ENCODE measurements at places on chromosomes 7 and 10. TPM values are rescaled to one million over a fixed set of nuclear protein-coding genes. Genes with fewer than 3 reads are reported as not detected.

DNA sequence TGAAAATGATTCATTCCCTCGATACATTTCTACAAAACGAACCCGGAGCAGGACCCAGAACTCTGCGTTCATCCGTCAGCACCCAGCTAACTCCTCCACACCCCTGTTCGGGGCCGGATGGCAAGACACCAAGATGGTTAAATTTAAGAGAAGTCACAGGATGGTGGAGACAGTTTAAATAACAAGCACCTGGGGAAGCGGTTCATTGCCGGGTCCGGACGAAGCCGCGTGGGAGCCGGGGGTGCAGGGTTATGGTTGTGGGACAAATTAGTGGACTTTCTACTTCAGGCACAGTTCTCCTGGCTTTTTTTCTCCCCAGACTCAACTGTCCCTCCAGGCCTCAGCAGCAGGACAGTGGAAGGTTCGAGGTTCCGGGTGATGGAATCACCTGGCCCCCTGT, 45.4 kb downstream of the ASB13 start:
- no peak for DNase-seq

DNA sequence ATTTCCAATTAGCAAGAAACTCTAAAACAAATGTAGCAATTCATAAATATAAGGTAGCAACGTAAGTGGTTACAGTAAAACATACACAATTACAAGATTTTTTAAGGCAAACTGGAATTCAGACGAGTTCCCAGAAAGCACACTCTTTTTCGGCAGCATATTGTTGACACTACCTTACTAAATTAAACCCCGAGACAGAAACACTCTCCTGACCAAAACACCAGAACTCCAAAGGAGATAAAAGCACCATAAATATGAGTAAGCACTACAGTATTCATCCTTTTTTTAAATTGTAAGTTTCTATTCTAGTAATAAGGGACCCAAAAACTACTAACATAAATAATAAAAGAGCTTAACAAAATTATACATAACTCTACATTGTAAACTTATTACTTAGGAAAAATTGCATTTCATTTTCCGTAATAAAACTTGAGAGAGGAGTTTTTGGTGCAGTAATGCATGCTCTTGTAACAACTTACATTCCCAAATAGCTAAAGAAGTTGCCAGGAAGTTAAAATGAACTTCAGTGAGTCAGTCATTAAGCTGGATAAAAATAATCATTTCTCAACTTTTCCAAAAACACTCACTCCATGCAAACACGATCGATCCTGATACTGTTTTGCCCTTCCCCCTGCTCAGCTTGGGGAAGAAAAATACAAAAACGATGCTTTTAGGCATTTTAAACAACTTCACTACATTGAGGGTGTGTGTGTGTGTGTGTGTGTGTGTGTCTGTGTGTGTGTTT, 2.0 kb downstream of the PIP4K2A start:
- no peak for DNase-seq

DNA sequence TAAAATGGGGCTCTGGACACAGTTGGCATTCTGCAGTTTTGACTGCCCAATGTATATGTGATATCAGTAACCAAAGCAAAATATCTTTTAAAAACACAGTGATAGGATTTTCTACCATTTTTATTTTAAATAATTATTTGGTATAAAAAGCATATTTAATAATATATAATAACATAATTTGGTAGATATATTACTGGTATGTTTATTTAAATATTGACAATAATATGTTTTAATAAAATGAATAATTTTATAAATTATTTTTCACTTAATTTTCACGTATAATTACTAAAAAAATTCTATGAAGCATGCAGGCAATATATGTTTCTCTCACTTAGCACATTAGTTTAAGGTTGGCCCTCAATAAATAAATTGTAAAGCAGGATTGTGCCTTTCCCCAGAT, 269.1 kb downstream of the PRKG1 start:
- DNase-seq = no peak

GRCh38 chr10:60096761-60097513, 190.6 kb upstream of the CCDC6 start:
- no peak for DNase-seq

DNA sequence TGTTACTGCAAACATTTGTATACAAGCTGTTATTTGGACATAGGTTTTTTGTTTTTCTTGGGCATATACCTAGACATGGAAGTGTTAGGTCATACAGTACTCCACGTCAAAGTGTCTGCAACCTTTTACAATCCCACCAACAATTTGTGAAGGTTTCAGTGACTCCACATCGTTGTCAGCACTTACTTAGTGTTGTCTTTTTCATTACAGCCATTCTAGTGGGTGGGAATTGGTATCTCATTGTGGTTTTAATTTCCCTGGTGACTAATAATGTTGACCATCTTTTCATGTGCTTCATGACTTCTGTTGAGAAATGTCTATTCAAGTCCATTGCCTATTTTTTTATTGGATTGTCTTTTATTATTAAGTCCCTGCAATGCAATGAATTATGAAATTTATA, 95.0 kb downstream of the UBE3C start:
- DNase-seq = no peak

- DNase-seq = no peak
Observed at GRCh38 chr10:60185421-60185820, 204.3 kb downstream of the ANK3 start.

- DNase-seq = no peak
Observed at GRCh38 chr10:38156416-38157269, 62.5 kb downstream of the ZNF37A start.

GRCh38 chr7:4299431-4299830, 382.7 kb upstream of the FOXK1 start:
- no peak for DNase-seq

DNA sequence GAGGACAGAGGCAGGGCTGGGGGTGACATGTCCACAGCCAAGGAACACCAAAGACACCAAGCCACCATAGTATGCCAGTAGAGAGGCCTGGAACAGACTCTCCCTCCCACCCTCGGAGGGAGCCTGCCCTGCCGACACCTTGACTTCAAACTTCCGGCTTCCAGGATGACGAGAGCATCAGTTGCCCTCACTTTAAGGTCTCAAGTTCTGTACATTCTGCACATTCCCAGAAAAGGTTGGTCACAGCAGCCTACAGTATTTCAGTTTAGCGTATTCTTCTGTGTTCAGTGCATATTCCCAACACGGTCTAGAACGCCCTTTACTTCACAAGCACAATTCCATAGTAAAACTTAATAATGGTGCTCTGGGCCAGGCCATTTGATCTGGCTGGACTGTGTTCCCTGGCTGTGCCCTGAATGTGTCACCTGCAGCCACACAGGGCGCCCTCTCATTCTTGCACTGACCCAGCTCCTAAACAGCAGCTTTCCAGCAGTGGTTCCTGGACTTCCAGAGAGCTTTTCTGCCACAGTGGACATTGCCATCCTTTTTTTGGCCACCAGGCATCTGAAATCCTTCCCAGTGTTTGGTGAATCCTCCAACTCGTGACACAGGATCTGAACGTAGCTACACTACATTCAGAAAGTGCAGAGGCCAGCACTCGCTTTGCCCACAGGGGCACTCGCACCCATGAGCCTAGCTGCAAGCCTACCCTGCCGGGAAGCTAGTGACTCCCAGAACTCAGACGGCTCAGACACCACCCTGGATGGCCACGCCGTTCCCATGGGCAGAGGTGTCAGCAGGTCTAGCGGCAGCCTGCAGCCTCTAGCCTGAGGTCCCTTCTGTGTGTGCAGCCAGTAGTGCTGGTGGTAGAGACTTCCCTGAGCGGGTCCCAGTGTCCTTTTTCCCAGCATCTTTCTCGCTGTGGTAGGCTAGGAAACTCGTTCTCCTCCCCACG, 36.4 kb upstream of the INSIG1 start:
- DNase-seq = no peak

DNA sequence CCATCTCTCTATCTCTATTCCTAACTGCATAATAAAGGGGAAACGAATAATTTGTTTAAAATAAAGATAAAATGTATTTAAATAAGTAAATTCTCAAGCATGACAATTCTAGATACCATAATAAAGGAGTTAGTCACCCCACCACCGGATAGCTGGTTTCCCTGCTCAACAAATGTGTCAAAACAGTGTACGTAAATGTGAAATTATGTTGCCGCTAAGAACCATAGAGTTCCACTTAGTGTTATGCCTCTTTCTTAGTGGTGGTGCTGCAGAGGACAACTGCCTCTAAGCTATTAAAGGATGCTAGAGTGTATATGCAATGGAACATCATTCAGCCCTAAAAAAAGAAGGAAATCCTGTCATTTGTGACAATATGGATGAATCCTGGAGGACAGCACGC, 42.4 kb downstream of the SMKR1 start:
- no peak for DNase-seq

GRCh38 chr10:50395851-50396250, 144.5 kb upstream of the ASAH2 start:
- no peak for DNase-seq

- no peak for DNase-seq
Observed at GRCh38 chr10:103513380-103514060, 20.0 kb downstream of the NEURL1 start.

DNA sequence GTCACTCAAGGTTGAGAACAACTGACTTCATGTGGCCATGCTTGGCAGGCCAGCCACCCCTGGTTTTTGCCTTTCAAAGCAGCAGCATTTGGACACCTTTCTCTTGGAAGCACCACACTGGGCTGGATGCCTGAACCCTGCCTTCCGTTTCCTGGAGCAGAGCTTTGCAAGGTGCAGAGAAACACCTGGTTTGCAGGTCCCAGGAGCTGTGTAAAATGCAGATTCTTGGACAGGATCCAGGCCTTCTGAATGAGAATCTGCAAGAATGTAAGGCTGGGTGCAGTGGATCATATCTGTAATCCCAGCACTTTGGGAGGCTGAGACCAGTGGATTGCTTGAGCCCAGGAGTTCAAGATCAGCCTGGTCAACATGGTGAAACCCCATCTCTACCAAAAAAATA, 18.0 kb upstream of the DUSP5 start:
- no peak for DNase-seq

GRCh38 chr7:134782121-134782623, 2.7 kb downstream of the CALD1 start:
- no peak for DNase-seq

DNA sequence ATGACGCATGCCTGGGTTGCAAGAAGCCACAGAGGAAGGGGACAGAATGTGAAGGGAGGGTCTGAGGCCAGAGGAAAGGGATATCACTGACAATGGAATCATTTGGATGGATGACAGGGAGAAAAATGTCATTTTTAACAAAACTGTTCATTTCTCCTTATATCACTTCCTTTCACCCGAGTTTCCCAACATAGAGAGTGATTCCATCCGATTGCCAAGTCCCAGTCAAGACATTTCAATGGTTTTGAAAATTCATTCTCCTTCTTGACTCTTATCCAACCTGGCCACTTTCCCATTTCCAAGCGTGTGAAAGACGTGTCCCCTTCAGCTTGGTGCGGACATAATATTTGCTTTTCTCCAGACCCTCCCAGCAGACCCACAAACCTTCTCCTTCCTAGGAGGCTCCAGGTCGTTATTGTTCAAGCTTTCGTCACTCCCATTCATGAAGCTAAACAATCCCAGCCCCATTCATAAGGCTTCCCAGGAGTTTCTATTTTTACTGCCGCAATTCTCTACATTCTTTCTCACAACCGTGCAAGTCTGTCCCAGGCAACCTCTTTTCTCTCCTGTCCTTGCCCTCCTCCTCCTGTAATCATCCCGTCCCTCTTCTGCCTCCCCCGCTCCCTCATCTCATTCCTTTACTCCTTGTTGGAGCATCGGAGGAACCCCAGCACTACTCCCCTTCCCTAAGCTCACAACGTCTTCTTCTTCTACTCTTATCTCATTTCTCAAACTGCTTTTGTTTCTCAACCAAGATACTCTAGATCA, 301.3 kb upstream of the KLF6 start:
- DNase-seq = no peak

DNA sequence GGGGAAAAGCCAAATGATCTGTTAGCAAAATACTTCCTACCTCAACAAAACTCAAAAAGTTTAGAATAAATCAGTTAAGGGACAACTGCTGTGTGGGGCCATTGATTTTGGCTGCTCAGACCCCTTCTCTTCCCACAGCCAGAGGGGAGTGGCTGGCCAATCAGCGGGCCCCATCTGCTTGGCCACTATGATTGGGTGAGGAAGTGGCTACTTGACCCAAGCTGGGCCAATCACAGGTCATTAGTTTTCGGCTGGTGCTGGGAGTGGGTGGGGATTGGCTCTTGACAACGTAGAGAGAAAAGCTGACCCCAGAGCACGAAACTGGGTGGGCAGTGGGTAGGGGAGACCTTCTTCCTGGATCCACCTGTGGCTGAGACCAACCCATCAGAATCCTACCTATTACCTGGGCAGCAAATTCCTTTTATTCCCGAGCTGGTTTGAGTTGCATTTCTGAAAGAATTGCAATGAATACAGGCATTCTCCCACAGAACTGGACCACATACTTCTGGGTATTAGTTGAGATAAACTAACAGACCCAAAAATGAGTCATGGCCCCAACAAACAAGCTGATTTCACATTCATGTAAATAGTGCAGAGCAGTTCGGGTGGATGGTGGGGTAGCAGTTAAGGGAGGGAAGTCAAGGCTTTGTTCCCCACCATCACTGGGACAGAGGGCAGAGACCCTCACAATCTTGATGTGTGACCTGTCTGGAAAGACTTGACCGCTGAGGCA, 35.6 kb upstream of the HMX3 start:
- DNase-seq = no peak

- DNase-seq = no peak
Observed at GRCh38 chr10:107476408-107476807, 311.9 kb upstream of the SORCS1 start.

GRCh38 chr10:44470784-44471183, 85.9 kb upstream of the CXCL12 start:
- no peak for DNase-seq

DNA sequence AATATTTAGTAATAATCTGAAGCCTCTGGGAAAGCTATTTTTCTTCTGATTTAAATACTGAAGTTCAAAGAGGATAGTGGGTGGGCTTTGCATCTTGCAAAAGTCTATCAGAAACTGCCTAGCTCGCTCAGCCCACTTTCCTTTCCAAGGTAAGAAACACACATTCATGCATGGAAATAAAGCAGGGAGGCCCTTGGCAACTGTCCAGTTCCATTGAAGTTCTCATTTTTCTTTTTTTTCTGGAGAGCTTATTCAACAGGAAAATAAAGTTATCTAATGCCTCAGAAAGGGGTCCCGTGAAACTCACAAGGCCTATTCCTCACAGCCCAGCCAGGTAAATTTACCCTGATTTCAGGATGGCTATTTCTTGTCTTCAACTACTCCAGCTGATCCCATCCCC, 654.9 kb downstream of the KCNMA1 start:
- DNase-seq = no peak

GRCh38 chr7:147944321-147944720, 646.2 kb upstream of the C7orf33 start:
- no peak for DNase-seq

- DNase-seq = no peak
Observed at GRCh38 chr10:52668024-52668423, 104.6 kb downstream of the MBL2 start.

GRCh38 chr7:21355406-21355874, 72.4 kb upstream of the SP4 start:
- DNase-seq = no peak

ATG9B gene
- 2.3 TPM for polyA plus RNA-seq

GFRA1 gene
- 30.2 TPM for polyA plus RNA-seq

TUBAL3 gene
- 0.17 TPM for polyA plus RNA-seq

CUBN gene
- 202 TPM for polyA plus RNA-seq

UPK3BL2 gene
- 13.7 TPM for polyA plus RNA-seq

GIMAP7 gene
- 10.3 TPM for polyA plus RNA-seq

CCM2 gene
- polyA plus RNA-seq = 32.9 TPM

MIOS gene
- polyA plus RNA-seq = 41.1 TPM

TUBB8 gene
- 1.4 TPM for polyA plus RNA-seq

TFR2 gene
- 0.95 TPM for polyA plus RNA-seq

ZDHHC6 gene
- polyA plus RNA-seq = 75.2 TPM

NUTM2D gene
- polyA plus RNA-seq = 6.8 TPM

PNLIPRP1 gene
- polyA plus RNA-seq = 0.15 TPM

Measured in renal cortex interstitium (tissue), 15 donors.